ENCODE measurements at places on chromosomes 6 and 20. TPM values are rescaled to one million over a fixed set of nuclear protein-coding genes. Genes with fewer than 3 reads are reported as not detected.
A peak's percentile ranks its signal among the peaks of the same experiment; 100 is the strongest.

DNA sequence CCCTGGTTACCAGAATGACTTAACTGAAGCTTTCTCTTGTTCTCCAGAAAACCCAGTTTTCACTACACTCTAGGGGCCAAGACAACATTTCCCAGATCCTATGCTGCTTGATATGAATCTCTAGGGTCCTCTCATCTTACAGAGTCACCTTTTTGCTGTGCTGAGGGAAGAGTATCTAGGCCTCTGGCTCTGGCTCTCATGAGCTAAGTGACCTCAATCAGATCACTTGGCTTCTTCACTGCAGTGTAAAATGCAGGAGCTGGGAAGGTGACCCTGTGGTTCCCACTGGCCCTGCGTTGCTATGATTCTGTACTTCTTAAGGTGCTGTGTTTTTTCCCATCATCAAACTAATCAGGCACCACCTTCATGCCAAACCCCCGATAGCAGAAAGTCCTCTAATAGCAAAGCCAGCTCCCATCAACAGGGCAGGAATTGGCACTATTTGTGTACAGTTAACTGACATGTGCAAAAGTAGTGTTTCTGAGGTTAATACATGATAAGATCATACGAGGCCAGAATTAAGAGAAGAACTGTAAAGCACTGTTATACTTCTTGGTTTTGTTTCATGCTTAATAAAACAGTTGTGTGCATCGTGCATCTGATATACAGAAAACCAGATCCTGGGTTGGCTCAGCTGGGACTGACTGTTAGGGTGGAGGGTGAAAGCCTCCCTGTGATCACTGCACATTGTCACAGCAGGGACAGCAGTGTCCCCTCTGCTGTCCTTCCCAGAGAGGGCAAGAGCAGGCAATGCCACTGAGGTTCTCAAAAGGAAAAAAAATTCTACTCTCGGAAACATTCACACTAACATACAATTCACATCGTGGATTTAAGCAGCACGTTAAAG is 46.7 kb downstream of the CNKSR3 start:
- H3K4me1 ChIP-seq = no peaks in the 10 kb centered on the region
- H3K4me3 ChIP-seq = no peak overlapping the region

GRCh38 chr6:56388415-56388755 is 141.0 kb upstream of the COL21A1 start:
- no peaks in the 10 kb centered on the region for H3K27me3 ChIP-seq
- no peak overlapping the region for H3K4me3 ChIP-seq
- DNase-seq = no peak
- H3K27ac ChIP-seq = no peak overlapping the region
- peaks cover 31% of the 10 kb centered on the region for H3K4me1 ChIP-seq
- H3K36me3 ChIP-seq = peaks cover 13% of the 10 kb centered on the region

DNA sequence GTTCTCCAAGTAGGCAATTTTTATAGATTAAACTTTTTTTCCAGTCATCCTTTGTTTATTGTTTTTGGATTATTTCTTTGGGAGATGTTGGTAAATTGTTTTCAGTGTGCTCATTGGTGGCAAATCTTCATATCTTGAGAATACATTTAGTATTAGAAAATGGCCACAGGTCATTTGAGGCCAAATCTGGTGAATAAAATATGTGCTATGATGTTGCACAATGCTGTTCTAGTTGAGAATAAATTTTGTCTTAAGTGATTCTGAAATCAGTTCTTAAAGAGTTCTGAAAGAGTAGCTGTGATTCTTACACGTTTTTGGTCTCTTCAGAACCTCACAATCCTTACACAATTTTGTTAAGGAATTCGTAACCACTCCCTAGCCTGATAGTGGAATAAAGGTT is 20.1 kb downstream of the CDKAL1 start:
- H3K36me3 ChIP-seq = peaks cover 24% of the 10 kb centered on the region
- no peak overlapping the region for H3K4me3 ChIP-seq
- no peak for DNase-seq
- H3K27me3 ChIP-seq = no peaks in the 10 kb centered on the region
- no peak overlapping the region for H3K27ac ChIP-seq
- peaks cover 10% of the 10 kb centered on the region for H3K4me1 ChIP-seq

DNA sequence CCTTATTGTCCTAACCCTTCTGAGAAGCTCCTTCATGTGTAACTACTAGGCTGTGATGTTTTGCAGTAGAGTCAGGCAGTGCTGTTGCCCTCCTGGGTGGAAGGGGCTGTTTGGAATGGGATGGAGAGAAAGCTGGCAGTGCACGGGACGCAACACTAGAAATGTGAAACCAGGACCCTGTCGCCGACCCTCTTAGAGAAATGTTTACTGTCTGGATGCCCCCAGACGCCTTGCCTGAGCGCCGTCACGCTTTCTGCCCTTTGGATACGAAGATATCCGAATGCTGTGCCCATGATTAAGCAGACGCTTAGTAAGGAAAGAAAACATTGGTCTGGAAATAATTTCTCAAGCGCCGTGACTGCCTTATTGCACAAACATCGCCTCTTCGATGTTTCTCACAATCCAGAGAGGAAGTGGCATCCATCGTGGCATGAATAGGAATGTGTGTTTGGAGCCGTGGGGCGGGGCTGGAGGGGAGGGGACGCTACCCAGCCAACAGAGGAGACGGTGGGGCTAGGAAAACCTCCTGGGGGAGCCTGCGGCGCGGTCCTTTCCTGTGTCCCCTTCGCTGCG is 661 bp upstream of the PPP1R14C start:
- peaks cover 7% of the 10 kb centered on the region for H3K4me1 ChIP-seq
- peak overlapping the region; percentile 58 for H3K4me3 ChIP-seq
- H3K27ac ChIP-seq = no peak overlapping the region
- H3K36me3 ChIP-seq = no peaks in the 10 kb centered on the region
- DNase-seq = no peak

DNA sequence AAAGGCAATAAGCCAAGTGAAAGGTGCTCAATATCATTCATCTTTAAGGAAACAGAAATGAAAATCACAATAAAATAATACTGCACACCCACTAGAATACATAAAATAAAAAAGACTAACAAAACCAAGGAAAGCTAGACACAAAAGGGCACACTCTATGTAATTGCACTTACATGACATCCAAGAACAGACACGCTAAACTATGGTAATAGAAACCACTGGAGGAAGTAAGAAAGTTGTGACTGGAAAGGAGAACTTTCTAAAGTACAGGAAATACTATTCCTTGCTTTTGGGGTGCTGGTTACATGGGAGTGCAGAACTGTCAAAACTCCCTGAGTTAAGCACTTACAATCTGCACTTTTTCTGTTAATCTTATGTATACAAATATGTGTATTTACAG is 253.7 kb upstream of the RUNX2 start:
- DNase-seq = no peak
- H3K27ac ChIP-seq = no peak overlapping the region
- H3K4me1 ChIP-seq = peaks cover 3% of the 10 kb centered on the region
- H3K27me3 ChIP-seq = no peaks in the 10 kb centered on the region
- peaks cover 9% of the 10 kb centered on the region for H3K36me3 ChIP-seq

DNA sequence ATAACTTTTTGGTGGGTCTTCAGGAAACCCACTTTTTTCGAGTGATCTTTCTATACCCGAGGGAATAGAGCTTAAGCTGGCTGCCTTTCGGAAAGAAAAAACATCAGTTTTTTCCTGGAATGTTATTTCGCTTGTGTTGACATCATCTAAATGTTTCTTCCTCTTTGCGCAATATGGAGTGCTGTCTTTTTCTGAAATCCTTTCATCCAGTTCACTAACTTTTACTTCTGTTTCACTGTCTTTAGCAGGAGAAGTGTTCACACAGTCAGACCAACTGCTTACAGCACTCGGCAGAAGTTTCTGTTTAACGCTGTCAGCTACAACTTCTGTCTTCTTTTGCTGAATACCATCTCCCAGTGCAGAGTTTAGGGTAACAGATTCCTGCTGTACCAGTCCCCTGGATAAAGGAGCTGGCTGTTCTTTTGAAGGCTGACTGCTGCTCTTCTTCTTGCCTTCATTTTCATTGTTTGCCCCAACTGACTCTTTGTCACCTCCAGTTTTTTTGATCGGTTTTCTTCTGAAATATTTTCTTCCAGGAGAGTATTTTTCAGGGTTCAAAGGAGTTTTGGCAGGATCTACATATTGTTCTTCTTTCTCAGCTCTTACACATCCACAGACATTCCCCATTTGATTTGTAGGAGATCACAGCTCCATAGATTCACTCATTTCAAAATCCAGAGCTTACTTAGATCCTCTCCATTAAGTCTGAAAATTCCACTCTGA is 50.0 kb upstream of the DST start:
- peaks cover 10% of the 10 kb centered on the region for H3K4me1 ChIP-seq
- H3K27ac ChIP-seq = no peak overlapping the region
- DNase-seq = no peak
- H3K27me3 ChIP-seq = no peaks in the 10 kb centered on the region

- H3K36me3 ChIP-seq = no peaks in the 10 kb centered on the region
- DNase-seq = no peak
- peaks cover 36% of the 10 kb centered on the region for H3K27me3 ChIP-seq
- H3K4me1 ChIP-seq = peaks cover 2% of the 10 kb centered on the region
Measured at GRCh38 chr6:113651920-113652319, 205.2 kb upstream of the MARCKS start.

DNA sequence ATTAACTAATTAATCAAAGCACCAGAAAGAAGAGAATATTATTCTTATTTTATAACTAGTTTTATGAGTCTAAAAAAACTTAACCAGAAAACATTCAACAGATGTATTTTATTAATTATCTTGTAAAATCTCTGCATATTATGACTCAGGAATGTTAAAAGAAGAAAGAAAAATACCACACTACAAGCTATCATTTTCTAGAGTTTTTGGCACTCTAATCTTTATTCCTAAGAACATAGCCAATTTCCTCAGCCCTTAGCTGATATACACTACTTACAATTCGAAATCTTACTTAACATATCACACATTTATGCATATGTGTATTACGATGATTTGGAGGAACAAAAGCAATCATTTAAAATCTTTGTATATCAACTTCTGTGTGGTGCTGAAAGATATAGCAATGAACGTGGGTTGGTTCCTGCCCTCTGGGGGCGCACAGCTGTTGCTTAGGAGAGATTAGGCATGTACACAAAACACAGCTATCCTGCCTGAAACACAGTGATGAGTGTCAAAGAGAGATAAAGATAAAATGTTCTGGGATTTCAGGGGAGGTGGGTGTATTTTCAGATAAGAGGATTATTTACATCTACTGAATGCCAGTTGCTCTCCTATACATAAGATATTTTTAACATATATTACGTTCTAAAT is 404.5 kb downstream of the SYNE1 start:
- peaks cover 28% of the 10 kb centered on the region for H3K36me3 ChIP-seq
- DNase-seq = no peak
- peaks cover 4% of the 10 kb centered on the region for H3K4me1 ChIP-seq
- H3K27me3 ChIP-seq = no peaks in the 10 kb centered on the region
- H3K4me3 ChIP-seq = no peak overlapping the region

DNA sequence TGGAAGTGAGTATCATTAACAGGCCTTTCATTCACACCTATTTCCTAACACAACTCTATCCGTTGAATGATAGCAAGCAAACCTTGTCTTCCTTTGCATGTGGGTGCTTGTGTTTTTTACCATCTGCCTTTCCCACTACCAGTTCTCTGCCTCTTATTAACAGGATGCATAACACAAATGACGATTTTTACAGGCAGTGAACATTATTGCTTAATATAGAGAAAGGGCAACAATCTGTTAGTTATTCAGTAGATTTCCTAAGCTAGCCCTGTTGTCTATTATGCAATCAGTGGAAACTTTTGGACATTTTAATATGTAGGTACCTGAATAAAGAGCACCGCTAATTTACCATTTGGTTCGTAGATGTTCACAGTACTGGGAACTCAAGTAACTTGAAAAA is 348.8 kb upstream of the PLCB4 start:
- no peak for DNase-seq
- no peak overlapping the region for H3K27ac ChIP-seq
- no peak overlapping the region for H3K4me3 ChIP-seq
- no peaks in the 10 kb centered on the region for H3K27me3 ChIP-seq
- H3K36me3 ChIP-seq = no peaks in the 10 kb centered on the region
- H3K4me1 ChIP-seq = no peaks in the 10 kb centered on the region

- H3K27me3 ChIP-seq = peaks cover 5% of the 10 kb centered on the region
- H3K27ac ChIP-seq = no peak overlapping the region
- DNase-seq = no peak
- H3K4me3 ChIP-seq = no peak overlapping the region
- H3K4me1 ChIP-seq = no peaks in the 10 kb centered on the region
- no peaks in the 10 kb centered on the region for H3K36me3 ChIP-seq
Measured at GRCh38 chr6:46500382-46500781, 9.1 kb upstream of the RCAN2 start.

DNA sequence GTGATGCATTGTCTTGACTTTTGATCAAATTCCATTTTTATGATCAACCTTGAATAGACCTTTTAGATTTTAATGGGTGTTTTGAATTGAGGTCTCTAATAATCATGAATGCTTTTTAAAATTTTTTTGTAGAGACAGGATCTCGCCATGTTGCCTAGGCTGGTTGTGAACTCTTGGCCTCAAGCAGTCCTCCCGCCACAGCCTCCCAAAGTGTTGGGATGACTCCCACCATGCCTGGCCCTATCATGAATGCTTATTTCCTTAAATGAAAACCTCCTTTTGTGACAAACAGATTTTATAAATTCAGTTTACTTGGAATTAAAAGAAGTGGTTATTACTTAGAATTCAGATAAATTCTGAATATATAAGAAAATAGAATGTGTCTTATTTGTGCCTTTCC is 60.2 kb upstream of the KIF25 start:
- H3K27me3 ChIP-seq = no peaks in the 10 kb centered on the region
- H3K4me1 ChIP-seq = peaks cover 24% of the 10 kb centered on the region
- no peak overlapping the region for H3K27ac ChIP-seq
- DNase-seq = no peak
- no peak overlapping the region for H3K4me3 ChIP-seq
- H3K36me3 ChIP-seq = peaks cover 27% of the 10 kb centered on the region

GRCh38 chr6:43869079-43869710 is 99.2 kb downstream of the VEGFA start:
- no peaks in the 10 kb centered on the region for H3K36me3 ChIP-seq
- DNase-seq = no peak
- H3K4me1 ChIP-seq = peaks cover 31% of the 10 kb centered on the region

GRCh38 chr6:147154454-147154853 is 49.8 kb upstream of the STXBP5 start:
- no peak overlapping the region for H3K4me3 ChIP-seq
- peaks cover 10% of the 10 kb centered on the region for H3K4me1 ChIP-seq
- no peaks in the 10 kb centered on the region for H3K36me3 ChIP-seq
- H3K27ac ChIP-seq = no peak overlapping the region

GRCh38 chr6:54307439-54307910 is 766 bp upstream of the TINAG start:
- H3K27me3 ChIP-seq = no peaks in the 10 kb centered on the region
- H3K4me3 ChIP-seq = no peak overlapping the region
- H3K36me3 ChIP-seq = no peaks in the 10 kb centered on the region

The FAM110A gene
- total RNA-seq = 17.9 TPM

The IL17A gene
- not detected for total RNA-seq

The HELZ2 gene
- 19.3 TPM for total RNA-seq

The NFATC2 gene
- total RNA-seq = 10.1 TPM

The BCAS1 gene
- total RNA-seq = 0.81 TPM

The B3GAT2 gene
- total RNA-seq = 1.8 TPM
